Stimulated activated CD8-positive, alpha-beta memory T cell treated with anti-CD3 and anti-CD28 coated beads, Interleukin-7, amount 100 ng/mL, for 1 hour (primary cell): ENCODE measurements at places on chromosomes 4 and X.

- DNase-seq: no peak
Measured at GRCh38 chrX:120457766-120458180, 11.3 kb downstream of the LAMP2 start.

GRCh38 chrX:114611018-114611619 lies 27.2 kb downstream of the HTR2C start:
- DNase-seq: no peak

DNA sequence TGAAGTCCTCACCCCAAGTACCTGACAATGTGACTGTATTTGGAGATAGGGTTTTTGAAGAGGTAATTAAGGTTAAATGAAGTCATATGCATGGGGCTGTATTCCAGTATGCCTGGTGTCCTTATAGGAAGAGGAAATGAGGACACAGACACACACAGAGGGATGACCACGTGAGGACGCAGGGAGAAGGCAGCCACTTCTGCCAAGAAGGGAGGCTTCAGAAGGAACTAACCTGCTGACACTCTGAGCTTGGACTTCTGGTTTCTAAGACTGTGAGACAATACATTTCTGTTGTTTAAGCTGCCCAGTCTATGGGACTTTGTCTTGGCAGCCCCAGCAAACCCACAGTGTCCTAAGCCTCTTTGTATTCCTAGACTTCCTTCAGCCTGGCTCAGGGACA lies 3.0 kb upstream of the SLC2A9 start:
- no peak for DNase-seq

- no peak for DNase-seq
Measured at GRCh38 chrX:105653891-105654290, 168.4 kb upstream of the NRK start.

DNA sequence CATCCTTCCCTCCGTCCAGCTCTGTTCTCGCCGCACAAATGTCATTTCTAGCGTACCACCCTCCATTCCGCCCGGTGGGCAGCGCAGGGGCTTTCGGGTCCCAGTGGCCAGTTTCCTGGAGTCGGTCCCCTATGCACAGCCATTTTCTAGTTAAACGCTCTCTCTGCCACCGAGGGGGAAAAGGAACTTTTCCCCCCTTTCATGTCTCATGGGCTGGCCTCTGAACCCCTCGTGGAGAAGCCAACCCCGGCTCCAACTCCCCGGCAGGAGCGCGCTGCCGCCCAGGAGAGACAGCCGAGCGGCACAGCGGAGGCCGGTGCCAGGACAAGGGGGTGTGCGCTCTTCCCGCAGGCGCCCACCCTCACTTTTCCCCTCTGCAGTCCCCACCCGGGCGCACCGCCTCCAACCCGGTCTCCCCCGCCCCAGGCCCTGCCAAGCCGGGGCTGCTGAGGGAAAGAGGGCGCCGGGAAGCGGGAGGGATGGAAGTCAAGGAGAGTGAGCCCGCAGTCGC lies 662 bp downstream of the APBB2 start:
- no peak for DNase-seq

DNA sequence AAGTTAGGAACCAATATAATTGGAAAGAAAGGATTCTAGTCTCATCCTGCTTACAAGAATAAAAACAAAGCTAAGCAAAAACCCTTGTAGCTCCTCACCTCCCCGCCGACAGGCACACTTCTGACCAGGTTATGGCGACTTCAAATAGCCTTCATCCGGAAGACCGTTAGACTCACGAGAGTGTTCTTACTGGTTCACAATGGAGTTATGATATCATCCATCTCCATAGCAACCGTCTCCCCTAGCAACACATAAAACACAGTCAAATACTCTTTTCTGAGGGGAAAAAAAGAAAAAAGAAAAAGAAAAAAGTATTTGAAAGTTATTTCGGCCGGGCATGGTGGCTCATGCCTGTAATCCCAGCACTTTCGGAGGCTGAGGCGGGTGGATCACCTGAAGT lies at the start of gene IL13RA2:
IL13RA2 (minus strand) TSS at position 162 of the 400 bp plus-strand sequence. CDS start 347 bp downstream, outside the sequence.
- no peak for DNase-seq

- no peak for DNase-seq
Measured at GRCh38 chrX:115948018-115948923, 222.3 kb upstream of the AGTR2 start.

DNA sequence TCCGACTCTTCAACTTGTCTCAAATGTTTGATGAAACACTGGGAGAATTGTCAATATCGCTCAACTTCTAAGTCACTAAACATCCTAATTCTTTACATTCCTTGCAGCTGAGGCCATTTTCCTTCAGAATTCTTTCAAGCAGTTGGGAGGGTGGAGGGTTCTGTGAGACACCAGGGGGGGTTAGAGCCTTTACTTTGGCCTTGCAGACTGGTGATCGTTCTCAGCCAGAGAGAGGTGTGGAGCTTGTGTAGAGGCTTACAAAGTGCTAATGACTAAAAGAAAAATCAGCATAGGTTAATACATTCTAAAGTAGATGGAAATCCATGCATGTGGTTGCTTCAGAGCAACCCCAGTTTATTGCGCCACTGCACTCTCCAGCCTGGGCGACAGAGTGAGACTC lies 21.3 kb upstream of the SOX3 start:
- no peak for DNase-seq

GRCh38 chr4:6991249-6991648 lies 51.9 kb upstream of the TADA2B start:
- no peak for DNase-seq

DNA sequence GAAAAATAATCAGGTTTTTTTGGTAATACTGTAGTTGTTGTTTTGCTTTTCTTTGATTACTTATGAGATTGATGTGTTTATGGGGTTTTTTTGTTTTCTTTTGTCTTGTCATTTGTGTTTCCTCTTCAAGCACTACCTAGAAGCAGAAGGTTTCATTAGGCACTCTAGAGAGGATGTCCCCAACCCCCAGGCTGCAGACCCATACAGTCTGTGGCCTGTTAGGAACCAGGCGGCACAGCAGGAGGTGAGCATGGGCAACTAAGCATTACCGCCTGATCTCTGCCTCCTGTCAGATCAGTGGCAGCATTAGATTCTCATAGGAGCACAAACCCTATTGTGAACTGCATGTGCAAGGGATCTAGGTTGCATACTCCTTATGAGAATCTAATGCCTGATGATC lies 22.9 kb upstream of the NOCT start:
- DNase-seq: no peak

DNA sequence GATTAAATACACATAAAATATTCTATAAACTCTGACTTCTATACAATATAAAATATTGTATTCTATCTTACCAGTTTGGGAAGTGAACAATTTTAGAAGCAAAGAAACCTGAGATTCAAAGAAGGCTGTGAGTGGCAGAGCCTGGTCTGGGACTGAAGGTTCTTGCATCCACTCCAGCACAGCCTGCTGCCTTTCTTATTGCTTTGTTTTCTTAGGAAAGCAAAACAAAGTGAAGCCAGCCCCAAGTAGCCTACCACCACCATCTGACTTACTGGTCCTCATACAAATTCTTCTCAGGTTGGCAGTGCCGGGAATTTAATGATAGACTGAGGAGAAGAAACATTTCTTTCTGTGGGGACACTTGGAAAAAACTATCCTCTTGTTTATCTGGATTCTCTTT lies 129.7 kb upstream of the SMAD1 start:
- no peak for DNase-seq

GRCh38 chrX:150337536-150337935 lies 25.6 kb upstream of the MAMLD1 start:
- no peak for DNase-seq

GRCh38 chr4:120354381-120354780 lies 287.7 kb upstream of the MAD2L1 start:
- no peak for DNase-seq

DNA sequence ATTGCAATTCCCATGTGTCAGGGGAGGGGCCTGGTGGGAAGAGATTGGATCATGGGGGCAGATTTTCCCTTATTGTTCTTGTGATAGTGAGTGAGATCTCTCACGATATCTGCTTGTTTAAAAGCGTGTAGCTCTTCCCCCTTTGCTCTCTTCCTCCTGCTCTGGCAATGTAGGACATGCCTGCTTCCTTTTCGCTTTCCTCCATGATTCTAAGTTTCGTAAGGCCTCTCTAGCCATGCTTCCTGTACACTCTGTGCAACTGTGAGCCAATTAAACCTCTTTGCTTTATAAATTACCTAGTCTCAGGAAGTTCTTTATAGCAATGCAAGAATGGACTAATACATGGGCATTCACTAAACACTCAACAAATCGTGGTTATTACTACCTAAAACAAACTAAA lies 37.2 kb upstream of the PAPSS1 start:
- no peak for DNase-seq

- DNase-seq: no peak
Measured at GRCh38 chrX:136588036-136588435, 56.0 kb downstream of the VGLL1 start.

DNA sequence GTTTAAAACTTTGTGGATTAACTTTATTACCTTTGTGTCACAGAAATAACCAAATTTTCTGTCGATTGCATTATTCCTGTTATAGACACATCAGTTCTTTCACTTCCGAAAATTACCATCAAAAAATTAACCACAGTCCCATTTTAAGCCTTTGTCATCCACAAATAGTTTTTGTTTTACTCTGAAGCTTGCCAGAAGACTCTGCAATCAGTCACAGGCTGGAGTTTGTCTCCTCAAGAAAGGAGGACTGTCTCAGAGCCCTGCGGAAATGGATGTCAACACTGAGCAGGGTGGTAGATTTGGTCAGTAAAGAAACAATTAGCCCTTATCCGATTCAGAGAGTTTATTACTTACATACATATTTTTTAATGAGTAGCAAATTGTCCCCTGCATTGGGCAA lies 20.1 kb upstream of the TCEAL4 start:
- no peak for DNase-seq

DNA sequence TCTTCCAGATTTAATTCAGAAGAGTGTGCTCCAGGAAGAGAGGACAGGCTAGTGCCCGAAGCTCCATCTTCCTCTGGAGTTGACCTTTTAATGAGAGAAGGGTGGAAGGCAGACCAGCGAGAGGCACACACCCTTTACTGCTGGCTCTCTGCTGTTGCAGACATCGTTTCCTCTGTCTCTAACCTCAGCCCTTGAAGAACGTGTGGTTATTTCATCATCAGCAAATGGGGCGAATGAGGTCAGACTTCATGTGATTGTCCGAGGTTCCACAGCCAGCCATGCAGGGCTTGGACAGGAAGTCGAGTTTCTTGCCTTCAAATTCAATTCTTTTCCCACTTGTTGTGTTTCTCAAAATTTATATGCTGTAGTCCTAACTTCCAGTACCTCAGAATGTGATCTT lies 155.2 kb upstream of the MSX1 start:
- no peak for DNase-seq

GRCh38 chr4:32226204-32226603 lies 1506.0 kb downstream of the PCDH7 start:
- no peak for DNase-seq

- DNase-seq: no peak
Measured at GRCh38 chr4:10747186-10747585, 62.6 kb upstream of the CLNK start.

GRCh38 chr4:117831060-117831683 lies 203.1 kb upstream of the NDST3 start:
- DNase-seq: no peak

DNA sequence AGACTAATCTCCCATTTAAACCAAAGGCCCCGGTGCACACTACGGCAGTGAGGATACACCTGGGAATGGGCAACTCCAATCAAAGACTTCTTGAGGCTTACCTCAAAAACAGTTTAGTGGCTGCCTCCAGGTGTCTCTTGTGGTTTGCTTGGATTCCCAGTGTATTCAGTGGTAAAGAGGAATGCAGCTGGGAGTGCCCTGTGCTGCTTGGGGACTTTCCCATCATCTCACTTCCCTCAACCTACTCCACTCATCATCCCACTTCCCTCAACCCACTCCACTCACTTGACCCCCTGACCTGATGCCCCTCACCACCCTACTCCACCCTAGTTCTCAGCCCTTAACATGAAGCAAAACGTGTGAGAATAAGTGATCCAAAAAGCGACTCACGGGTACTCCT lies 177.3 kb upstream of the ETNPPL start:
- DNase-seq: no peak

DNA sequence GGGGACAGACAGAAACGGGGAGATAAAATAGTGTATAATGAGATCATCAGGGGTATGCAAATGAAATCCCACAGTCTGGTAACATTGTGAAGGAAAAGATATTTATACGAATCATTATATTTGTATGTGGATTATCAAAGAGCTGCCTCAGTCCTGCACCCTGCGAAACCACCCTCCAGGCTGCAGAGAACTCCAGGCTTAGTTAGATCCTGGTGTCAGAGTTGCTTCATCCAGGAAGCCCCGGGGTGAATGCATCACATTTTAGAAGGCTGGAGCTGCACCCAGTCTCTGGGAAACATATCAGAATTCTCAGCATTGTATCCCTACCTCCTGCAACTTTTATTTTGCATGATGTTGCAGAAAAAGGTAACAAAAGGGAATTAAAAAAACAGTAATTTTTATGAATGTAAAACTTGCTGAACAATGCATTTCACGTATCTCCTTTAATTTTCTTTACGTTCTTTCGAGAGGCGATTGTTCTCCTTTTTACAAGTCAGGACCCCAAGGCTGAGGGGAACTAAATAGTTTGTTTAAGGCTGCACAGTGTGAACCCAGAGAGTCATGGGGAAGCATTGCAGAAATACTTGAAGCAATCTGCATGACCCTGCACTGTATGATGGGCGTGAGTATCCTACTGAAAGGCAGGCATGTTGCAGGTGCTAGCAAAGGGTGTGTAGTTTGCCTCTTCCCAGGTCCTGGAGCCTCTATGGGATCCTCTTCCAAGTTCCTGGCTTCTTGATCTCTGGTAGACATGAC lies 299.5 kb upstream of the CLNK start:
- DNase-seq: no peak

GRCh38 chr4:5215321-5215720 lies 164.0 kb downstream of the STK32B start:
- DNase-seq: no peak

DNA sequence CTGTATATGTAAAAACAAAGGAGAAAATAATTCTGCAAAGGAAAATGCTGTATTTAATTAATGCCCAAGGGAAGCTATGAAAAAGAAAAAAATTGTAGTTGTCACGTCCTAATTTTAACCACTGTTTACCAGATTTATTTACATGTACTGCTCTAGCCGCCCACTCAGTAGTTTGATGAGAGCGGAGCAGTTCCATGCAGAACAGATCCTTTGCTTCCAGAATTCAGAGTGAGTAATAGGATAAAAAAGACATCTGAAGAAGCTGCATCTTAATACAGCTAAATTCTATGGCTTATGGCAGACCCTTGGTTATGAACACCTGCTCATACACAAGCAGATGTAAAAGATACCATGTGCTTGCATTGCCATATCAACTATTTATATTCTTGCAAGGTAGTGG lies 287.0 kb downstream of the GASK1B start:
- no peak for DNase-seq
